HuH-7 (cell line): ENCODE measurements at places on chromosomes 3 and 15.

DNA sequence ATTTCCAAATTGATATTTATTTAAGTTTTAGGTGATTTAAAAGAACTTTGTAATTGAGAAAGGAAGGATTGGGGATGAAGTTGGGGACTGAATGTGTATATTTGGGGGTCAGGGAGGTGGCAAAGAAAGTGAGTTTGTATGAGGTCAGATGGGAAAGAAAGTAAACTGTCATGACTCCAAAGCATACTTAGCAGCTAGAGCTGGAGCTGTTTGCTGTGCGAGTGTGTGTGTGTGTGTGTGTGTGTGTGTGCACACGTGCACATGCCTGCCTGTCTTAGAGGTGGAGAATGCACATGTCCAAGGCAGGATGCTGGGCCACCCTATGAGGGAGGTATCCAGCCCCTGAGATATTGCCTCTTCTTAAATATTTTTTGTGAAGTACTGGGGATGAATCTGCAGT, 21.0 kb downstream of the BOC start:
- DNase-seq = no peak

DNA sequence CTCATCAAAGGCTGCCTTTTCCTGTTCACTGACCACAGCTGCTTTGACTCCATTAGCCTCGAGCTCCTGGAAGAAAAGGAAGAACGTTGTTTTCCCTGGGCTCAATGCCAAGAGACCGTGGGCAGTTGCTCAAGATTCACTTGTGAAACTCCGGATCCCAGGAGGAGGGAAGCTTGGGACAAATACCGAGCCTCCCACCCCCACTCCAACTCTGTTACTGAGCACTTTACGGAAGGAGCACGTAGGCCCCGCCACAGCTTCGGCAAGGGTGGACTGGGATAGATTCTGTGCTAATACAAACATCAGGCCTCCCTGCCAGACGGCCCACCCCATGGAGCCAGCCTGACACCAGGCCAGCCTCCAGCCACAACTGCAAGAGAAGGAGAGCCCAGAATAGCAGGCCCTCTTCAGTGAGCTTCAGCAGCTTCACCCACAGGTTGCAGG, 10.8 kb upstream of the FANCD2 start:
- DNase-seq = no peak

GRCh38 chr3:160065282-160065681, 76.6 kb downstream of the IL12A start:
- no peak for DNase-seq

DNA sequence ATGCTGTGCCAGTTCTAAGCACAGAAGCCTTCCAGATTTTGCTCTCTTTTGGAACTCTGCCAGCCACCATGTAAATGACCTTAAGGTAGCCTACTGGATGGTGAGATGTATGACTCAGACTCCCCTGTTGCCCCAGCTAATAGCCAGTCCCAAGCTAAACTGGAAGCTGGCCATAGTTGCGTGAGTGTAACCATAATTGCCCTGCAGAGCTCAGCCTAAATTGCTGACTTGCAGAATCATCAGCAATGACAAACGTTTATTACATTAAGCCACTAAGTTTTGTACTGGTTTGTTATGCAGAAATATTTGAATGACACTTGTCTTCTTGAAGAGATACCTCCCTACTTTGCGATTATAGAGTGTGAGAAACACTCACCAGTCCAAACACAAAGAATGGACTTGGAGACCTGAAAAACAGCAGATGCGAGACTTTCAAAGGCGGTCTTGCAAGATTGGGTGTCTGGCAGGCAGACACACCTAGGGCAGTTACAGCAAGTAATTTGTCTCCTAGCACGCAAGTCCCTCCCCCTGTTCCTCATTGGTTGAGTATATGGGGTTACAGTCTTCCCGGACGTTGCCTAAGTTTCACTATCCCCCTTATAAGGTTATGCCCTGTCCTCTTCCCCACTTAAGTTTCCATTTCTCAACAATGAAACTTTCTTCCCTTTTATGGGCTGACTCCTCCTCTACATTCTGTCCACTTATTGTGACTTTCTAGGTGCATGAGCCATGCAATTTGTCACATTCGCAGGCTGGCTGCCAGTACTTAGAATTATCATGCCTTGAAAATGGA, 83.6 kb upstream of the XCR1 start:
- DNase-seq = no peak

GRCh38 chr3:197697355-197697754, 39.3 kb downstream of the RUBCN start:
- no peak for DNase-seq

- no peak for DNase-seq
Observed at GRCh38 chr3:50015918-50016317, 72.8 kb upstream of the RBM5 start.

GRCh38 chr3:48208076-48208475, 15.2 kb upstream of the CAMP start:
- DNase-seq = no peak

GRCh38 chr15:87547470-87548181, 708.9 kb downstream of the NTRK3 start:
- no peak for DNase-seq

DNA sequence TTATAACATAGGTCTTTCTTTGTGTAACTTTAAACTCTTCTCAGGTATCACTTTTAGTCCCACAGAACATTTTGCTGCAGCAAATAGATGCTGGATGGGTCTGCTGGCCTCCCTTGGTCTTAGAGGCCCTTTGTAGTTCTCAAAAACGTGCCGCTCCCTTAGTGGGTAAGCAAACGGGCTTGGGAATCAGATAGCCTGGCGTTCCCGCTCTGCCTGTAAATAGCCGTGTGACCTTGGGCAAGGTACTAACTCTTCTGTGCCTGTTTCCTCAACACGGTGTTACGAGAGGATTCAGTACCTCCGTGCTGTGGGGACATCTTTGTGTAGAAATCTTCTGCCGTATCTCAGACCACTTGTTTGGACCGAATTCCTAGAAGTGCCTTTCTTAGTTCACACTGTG, 64.4 kb downstream of the DNAJB8 start:
- DNase-seq = peak; percentile 60

GRCh38 chr3:178777718-178778411, 241.6 kb downstream of the KCNMB2 start:
- DNase-seq = no peak

- DNase-seq = peak; percentile 18
Observed at GRCh38 chr3:132730891-132731580, 8.8 kb upstream of the NPHP3 start.

DNA sequence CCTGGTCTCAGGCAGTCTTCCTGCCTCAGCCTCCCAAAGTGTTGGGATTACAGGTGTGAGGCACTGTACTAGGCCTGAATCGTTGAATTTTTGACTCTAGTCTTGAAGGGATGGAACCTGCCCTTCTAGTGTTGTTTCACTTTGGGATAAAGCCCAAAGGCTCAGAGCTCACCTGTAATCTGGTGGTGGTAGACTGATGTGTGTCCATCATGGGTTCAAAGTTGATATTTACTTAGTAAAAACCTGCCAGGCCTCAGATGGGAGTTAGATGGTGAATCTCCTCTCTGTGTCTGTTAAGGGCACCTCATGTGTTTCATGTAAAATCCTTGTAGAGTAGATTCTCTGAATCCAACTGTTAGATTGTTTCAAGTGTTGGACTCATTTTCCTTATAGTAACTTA, 41.1 kb downstream of the FNDC3B start:
- DNase-seq = no peak

DNA sequence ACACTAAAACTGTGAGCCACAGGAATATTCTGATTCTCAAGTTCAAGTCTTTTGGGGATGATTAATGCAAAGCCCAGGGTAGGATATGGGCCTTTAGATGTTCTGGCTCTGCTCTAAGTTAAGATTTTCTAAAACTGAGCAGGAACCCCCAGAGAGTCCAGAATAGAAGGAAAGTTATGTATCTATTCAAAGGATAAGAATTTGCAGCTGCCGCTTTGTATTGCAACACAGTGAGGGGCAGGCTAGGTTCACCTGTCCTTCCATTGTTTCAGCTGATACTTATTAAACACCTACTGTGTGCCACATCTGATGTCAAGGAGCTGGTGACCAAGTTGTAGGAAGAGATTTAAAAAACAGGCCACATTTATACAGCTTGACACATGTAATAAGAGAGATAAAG, 290.4 kb downstream of the MAGI1 start:
- no peak for DNase-seq

GRCh38 chr15:81301815-81302399, 22.0 kb downstream of the STARD5 start:
- no peak for DNase-seq

- no peak for DNase-seq
Observed at GRCh38 chr15:28953573-28954195, 67.9 kb downstream of the APBA2 start.

DNA sequence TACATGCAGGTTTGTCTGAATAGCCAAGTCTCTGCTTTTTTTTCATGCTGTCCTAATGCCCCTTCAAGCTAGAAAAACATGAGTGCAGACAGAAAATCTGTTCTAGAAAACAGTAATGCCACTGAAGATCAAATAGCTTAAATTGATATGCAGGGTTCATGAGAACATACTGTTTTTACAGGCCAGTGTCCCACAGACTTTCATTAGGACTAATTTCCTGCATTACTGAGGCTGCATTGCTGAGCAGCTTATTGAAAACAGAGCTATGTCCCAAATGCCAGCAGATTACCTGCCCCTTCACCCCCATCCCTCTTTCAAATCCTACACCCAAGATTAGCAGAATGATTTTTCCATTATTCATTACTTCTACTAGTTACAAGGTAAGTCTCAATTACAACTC, 665 bp downstream of the TM4SF18 start:
- DNase-seq = no peak

- DNase-seq = no peak
Observed at GRCh38 chr3:31227131-31227562, 305.6 kb upstream of the STT3B start.

DNA sequence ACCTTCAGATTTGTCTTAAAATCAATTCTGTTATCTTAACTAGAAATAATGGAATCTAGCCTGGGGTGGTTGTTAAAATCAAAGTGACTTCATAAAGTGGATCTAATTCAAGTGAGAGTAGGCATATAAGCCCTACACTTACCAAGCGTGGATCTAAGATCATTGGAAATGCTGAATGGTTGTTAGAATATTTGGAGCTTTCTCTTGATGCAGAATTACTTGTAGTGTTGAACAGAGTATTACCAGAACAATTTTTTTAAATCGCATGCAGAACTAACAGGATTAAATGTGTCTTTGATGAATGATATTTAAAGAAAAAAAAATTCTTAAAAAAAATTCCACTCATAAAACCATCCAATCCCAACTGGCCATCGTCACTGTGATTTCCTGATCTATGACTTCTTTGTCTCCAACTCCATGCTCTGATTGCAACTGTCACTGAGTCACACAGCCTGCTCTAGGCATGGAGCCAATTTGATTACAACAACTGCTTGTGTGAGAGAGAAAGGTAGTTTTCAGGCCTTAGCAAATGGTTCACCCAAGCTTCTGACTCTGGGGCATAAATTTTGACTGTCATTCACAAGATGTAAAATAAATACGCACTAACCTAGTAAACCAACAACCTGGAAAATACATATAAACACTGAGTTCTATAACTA, 25.9 kb upstream of the SPRED1 start:
- peak; percentile 15 for DNase-seq

- no peak for DNase-seq
Observed at GRCh38 chr15:39770748-39771689, 11.6 kb downstream of the FSIP1 start.

- no peak for DNase-seq
Observed at GRCh38 chr15:50182219-50183013, 420 bp downstream of the SLC27A2 start.

DNA sequence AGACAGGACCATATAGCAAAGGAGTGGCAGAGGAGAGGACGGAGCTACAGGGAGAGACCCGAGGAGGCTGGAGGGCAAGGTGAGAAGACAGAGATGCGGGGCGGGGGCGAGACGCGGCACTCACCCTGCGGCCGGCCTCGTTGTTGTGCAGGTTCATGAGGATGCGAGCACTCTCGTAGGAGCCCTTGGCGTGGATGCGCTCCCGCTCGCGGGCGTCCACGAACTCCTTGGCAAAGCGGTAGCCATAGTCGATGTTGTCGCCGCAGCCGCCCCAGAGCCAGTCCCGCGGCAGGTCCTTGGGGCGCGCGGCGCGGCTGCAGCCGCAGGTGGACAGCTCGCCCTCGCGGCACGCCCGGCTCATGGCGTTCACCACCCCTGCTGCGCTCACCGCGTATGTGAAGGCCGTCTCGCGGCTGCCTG, 12.9 kb downstream of the WNT5A start:
- no peak for DNase-seq

DNA sequence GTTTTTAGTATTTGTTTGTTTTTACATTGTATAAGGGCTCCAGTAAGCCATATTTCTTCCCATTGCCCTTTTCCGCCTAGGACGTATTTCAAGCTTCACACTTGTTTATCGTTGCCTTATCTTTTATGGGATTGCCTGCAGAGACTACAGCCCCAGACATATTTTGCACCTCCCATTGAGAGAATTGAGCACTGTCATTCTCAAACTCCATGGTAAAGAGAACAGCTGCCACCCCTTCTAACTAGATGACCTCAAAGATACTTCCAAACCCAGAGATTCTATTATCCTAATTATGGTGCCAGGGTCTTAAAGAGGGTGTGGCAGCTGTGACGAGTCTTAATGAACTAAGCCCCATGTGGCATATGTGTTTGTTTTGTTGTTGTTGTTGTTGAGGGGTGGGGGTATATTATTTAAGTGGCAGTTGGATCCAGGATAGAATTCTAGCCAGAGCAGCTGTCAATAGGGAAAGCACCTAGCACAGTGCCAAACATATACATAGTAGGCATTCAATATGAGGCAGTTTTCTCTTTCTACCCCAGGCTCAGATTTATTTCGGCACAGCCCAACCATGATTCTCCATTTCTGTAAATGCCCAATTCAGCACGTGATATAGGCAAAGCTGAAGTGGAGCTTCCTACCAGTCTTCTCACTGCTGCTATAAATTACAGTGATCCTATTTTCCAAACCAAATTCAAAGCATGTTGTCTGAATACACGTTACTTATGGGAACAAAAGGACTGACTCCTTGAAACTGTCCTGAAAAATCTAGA, 932 bp upstream of the TP53BP1 start:
- DNase-seq = no peak

- no peak for DNase-seq
Observed at GRCh38 chr3:48598323-48599076, 3.4 kb upstream of the COL7A1 start.

DNA sequence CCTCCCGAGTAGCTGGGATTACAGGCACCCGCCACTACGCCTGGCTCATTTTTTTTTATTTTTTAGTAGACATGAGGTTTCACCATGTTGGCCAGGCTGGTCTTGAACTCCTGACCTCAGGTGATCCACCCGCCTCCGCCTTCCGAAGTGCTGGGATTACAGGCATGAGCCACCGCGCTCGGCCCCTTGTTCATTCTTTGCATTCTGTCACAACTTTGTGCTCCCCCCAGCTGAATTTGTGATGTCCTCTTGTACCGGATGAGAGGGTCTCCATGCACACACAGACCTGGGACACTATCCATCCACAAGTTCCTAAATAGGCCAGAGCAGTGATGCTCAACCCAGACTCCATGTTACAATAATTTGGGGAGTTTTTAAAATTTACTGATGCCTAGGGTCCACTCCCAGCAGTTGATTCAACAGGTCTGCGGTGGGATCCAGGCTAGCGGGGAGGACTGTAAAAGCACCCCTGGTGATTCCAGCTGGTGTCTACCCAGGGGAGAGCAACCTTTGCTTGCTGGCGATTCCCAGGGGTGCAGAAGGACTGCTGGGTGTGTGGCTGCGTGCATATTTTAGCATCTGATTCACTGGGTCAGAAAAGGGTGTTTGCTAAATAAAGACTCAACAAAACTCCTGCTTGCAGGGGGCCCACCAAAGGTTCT, 1.0 kb downstream of the RASSF1 start:
- DNase-seq = no peak

GRCh38 chr15:58492661-58493397, 61.0 kb downstream of the LIPC start:
- DNase-seq = no peak

GRCh38 chr3:134353831-134354611, 20.2 kb downstream of the AMOTL2 start:
- DNase-seq = no peak
